NCI-H2081 treated with DMSO at 0.1 percent for 48 hours (cell line): ENCODE measurements at places on chromosomes 6 and 20.
A peak's percentile ranks its signal among the peaks of the same experiment; 100 is the strongest.

- peak; percentile 31 for DNase-seq
These were observed 4.0 kb upstream of the ZMYND8 start for GRCh38 chr20:47360297-47361056.

- no peak for DNase-seq
These were observed 50.0 kb downstream of the DCDC2 start for GRCh38 chr6:24307881-24308280.

GRCh38 chr20:10034717-10035571 is at the start of gene ANKEF1:
Gene ANKEF1 (plus strand): TSS chr20:10034987. CDS start chr20:10038302, 3,315 bp downstream.
- peak; percentile 53 for DNase-seq

DNA sequence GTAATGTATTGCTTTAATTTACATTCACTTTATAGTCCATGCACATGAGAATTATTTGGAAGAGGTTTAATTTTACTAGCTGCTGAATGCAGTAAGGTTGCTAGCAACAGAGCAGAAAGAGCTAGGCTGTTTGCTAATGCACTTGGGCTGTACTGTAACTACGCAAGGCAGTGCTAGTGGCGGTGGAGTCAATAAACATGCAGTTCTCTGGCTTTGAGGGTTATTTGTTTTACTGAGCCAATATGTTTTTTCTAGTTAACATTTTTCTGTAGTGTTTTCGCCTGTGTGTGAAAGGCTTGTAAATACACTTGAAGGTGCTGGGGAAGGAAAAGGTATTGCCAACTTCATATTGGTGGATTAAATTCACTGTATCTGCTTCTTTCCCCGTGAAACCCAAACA is 112.8 kb downstream of the BTBD3 start:
- DNase-seq = no peak

- DNase-seq = no peak
These were observed 268.3 kb upstream of the ARID1B start for GRCh38 chr6:156508923-156509322.

- DNase-seq = no peak
These were observed 249.8 kb upstream of the PRDM1 start for GRCh38 chr6:105836379-105836778.

DNA sequence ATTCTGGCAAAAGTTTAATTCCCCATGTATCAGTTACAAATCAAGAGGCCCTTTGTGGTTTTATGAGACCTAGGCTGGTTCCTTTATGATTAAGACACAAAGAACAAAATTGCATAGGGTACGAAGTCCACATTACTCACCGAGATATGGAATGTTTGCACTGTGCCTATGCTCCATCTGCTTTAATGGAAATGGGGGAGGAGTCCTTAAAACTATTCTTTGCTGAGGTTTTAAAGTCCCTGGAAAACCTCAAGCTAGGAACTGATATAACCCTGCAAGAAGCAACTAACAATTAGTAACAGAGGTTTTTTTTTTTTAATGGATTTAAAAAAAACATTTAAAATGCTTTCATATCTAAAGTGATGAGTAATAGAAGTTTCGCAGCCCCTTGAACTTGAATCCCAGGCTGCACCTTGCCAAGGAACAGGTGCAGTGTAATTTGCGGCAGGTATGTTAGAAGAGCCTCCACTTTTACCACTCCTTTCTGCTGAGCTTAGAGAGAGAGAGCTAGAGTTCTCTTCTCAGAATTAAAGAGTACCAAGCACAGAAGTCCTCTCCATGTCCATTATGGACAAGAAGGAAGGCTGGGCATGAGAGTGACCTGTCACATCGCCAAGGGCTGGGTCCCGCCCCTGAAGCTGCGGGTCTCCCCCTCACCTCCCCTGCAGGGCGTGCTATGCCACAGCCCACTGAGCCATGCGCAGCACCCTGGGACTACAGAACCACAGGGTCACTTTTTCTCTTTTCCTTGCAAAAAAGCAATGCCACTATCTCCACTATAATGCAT is 2.3 kb downstream of the SERPINB1 start:
- DNase-seq = no peak

GRCh38 chr6:14029605-14030004 is 88.0 kb upstream of the CD83 start:
- no peak for DNase-seq

GRCh38 chr20:45341939-45342854 is 6.0 kb downstream of the SDC4 start:
- no peak for DNase-seq

GRCh38 chr6:149903938-149904611 is 6.2 kb upstream of the RAET1E start:
- DNase-seq = no peak

DNA sequence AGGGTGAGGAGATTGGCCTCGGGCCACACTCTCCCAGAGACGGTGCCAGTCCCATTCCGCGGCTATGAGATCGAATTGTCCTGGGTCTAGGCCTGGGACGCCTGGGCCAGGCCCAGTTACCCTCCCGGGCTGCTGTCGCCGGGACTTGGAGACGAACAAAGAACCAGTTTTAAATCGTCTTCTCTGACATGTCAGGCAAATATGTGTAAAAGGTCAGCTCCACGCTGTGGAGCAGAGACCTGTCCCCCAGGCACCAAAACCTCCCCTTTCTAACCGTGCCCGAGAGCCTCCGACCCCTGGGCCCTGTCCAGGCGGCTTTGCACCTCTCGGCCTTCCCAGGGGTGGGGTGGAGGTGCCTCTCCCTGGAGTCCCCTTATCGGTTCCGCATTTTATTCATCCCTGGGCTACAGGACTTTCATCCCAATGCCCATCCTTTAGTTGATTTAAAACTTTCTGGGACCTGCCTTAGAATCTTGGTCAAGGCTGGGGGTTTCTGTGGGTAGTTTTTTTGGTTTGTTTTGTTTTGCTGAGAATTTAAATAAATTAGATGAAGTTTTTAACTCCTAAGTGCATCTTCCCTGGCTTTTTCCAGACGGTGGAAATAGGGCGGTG is 5.8 kb upstream of the TFAP2A start:
- DNase-seq = no peak

DNA sequence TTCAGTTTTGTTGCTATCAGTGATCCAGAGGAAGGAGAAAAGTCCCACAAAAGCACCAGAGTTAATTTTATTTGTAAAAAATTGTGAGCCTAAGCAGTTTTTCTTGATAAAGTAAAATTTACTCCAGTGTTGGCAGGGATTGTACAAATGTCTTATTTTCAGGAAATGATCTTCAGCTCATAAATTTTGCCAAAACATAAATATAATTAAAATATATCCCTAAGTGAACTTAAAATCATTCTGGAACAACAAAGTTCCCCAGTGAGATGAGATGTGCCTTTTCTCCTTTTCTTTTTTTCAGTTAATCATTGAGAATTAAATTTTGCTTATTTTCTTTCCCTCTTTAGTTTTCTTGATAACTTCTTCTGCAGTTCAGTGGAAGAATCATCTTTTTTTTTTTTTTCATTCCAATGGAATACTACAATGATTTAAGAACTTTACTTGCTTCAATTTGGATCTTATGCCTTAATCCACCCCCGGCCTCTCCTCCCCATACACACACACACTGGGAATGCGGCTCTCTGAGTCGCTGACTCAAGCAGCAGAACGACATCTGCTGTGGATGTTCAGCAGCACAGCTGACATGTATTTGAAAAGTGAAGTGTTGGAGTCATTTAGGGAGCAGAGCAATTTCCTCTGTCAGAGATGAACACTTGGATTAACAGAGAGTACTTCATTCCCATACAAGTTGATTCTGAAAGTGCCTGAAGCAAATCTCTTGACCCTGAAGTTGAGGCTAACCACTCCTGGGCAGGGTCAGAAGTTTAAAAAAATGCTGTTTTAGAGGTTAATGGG is 27.7 kb upstream of the LAMA4 start:
- DNase-seq = no peak

DNA sequence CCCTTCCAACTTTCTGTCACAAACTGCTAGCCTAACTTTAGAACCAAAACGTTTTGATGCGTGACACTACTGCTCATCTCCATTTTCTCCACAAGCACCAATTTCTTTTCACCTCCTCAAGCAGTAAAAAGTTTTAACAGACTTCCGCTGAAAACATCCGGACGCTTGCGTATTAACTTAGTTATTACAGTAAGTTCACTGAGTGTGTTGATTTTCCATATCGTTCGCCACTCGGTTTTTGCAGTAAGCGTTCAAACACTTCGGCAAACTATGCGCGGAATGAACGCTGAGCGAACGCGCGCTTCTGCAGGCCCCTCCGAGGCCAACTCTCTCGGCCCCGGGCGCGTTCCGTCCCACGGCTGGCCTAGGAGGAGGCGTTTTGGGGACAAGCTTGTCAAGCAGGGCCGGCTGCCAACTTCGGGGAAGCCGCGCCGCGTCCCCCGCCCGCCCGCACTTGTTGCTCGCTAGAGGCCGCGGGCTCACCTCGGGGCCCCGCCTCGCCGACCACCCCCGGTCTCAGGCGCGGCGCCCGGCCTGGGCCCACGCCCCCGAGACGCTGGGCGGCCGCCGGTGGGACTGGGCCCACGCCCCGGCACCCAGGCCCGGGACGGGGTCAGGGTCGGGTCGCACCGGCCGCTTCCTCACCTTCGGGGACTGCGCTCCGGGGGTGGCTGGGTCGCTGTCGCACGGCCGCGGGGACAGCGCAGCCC is 945 bp downstream of the PHF10 start:
- DNase-seq = no peak

DNA sequence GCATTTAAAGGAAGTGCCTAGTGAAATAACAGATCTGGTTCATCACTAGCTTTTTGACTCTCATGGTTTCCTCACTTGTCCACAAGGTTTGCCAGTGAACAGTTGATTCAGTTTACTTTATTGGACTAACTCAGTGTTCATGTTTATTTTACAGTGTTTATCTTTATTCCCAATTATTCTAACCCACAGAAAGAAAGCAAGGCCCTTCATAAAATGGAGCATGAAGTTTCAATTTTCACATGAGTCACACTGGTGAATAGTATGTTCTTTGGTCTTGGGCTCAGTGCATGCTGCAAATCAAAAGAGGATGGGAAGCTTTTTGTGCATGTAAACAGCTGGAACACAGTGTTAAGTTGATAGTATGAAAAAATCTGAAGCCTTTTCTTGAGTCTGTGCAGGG is 217.6 kb upstream of the HDDC2 start:
- DNase-seq = no peak
